ENCODE measurements at places on chromosomes 6 and 20.
A peak's percentile ranks its signal among the peaks of the same experiment; 100 is the strongest.

GRCh38 chr20:38534756-38535155, 46.2 kb upstream of the ADIG start:
- DNase-seq, result no peak

- DNase-seq, result no peak
Measured at GRCh38 chr6:30829639-30830255, 54.6 kb upstream of the DDR1 start.

GRCh38 chr6:110617057-110617456, 140.6 kb upstream of the SLC22A16 start:
- no peak for DNase-seq

GRCh38 chr6:138107078-138107751, at the start of gene PERP:
Gene PERP (minus strand): TSS chr6:138107419. CDS start chr6:138107340, 79 bp downstream.
- DNase-seq, result peak; percentile 23

GRCh38 chr20:43936104-43936770, 21.6 kb downstream of the TOX2 start:
- no peak for DNase-seq

GRCh38 chr20:42082611-42083010, 464.4 kb upstream of the CHD6 start:
- DNase-seq, result no peak

- no peak for DNase-seq
Measured at GRCh38 chr6:54578261-54578660, 268.3 kb upstream of the FAM83B start.

DNA sequence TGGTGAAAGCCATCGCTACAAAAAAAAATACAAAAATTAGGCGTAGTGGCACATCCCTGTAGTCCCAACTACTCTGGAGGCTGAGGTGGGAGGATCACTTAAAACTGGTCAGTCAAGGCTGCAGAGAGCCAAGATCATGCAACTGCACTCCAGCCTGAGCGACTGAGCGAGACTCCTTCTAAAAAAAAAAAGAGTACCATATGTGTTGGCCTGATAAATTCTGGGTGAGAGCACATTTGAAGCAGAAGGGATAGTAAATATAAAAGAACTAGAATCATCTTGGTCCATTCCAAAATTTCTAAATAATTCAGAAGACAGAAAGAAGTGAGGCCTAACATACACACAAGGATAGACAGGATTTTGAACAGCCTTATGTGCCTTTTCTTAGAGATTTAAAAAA, 2.2 kb downstream of the IBTK start:
- no peak for DNase-seq

DNA sequence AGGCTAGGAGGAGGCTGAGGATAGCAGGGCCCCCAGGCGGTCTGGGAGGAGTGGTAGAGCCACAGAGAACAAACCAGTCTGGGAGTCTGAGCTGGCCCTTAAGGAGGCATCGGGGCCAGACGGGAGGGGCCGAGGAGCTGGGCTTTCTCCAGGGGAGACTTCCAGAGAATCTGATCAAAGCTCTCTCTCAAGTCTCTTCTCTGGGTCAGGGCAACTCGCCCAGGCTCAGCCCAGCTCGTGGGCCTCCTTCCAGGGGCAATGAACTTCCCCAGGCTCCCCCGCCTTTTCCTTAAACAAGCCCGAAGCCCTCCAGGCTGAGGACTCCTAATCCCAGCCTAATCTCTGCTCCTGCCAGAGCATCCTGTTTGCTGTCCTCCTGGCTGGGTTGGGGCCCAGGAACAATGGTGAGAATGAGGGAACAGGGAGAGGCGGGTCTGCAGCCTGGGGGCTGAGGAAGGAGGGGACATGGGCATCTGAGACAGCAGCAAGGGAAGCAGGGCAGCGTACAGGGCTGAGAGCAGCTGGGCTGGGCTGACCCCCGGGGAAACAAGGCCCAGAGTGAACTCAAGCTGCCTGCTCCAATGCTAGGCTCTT, 173.6 kb downstream of the ANKRD60 start:
- peak; percentile 21 for DNase-seq

DNA sequence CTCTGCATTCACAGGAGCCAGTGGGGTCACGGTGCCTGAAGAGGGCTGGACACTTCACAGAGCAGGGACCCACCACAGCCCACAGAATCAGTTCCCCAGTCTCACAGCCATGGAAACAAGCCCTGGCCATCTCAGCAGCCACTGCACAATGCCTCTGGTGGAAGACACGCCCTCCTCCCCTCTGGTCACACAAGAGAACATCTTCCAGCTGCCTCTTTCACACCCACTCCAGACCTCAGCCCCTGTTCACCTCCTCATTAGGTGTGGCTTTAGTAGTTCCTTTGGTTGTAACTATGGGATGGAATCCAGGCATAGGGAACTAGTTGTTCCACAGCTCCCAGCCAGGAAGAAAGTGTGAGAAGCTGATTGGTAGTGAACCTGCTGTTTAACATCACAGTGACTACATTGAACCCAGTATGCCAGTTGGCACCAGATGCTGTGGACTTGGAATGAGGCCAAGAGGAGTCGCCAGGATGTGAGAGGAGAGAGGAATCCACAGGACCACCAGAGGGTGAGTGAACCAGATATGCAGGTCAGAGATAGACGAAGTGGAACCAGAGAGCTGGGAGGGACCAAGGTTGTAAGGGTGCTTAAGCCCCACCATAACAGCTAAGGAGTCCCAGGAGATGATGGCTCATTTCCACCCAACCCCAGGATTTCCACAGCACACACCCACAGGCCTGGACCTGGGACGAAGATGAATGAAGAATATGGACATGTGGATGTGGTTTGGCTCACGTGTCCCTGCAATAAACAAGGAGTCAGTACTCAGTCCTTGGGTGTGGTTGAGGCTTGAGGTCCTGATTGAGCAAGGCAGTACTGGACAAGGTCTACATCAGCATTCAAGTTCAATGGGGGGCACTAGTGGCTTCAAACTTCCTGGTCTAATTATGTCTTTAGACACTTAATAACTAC, 8.8 kb upstream of the BTN3A3 start:
- DNase-seq, result no peak

GRCh38 chr6:52976591-52977035, 18.5 kb downstream of the GSTA4 start:
- DNase-seq, result no peak
